Nucleus accumbens (tissue), 56 donors: ENCODE measurements at places on chromosomes 7 and 10.
A peak's percentile ranks its signal among the peaks of the same experiment; 100 is the strongest.

DNA sequence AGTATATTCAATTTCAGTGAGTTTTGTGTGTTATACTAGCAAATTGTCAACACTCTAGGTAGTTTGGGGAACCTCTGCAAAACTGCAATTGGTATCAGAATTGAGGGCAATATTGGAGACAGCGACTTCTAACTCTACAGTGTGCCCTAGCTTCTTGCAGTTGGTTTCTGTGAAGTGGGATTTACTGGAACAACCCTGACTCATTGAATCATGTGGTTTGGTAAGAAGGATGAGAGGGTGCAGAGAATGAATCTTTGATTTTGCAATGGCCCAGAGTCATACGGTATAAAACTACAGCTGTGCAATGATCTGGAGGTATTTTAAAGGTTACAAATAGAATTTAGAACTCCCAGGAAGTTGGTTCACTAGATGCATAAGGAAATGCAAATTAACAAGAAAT, 129.1 kb upstream of the PPP1R3A start:
- no peak for DNase-seq

DNA sequence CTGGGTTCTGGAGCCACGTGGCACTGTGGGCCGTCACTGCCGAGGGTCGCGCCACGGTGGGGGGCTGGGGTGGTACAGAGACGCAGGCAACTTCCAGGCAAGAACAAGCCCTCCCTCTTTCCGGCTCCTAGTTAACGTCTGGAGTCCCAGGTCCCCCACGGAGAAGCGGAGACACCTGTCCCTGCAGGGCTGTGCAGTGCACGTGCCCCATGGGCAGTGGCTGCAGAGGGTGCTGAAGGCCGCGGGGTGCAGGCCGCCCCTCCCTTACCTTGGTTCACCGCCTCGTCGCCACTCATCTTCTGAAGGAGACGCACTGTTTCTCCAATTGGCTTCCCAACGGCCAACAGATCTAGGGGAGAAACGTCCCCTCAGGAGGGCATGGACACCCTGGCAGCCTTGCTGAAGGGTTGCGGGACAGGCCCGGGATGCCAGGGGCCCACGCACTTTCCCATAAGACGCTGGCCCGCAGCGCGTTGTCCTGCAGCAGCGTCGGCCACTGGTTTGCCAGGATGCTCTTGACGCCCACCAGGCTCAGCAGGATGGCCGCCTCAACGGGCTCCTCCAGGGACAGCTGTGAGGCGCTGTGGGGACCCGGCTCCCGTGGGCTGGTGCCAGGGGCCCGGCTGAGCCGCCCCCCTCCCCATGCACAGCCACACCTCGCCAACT, 24.3 kb upstream of the NKX6-2 start:
- DNase-seq: no peak

DNA sequence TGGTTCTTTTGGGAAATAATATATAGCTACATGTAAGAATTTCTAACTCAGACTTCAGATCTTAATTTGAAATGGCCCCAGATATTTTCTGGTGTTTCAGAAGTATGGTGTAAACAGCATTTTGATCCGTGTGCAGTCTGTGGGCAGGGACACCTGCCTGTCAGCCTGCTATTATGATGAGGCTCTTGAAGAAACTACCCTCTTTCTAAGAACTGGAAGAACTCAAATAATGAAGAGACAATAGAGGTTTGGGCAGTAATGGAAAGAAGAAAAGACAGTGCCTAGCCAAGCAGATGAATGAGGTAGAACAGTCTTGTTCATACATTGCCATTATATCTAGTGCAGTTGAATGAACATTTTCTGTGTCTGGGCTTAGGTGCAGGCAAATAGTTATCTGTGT, 256.6 kb downstream of the ARHGAP21 start:
- no peak for DNase-seq

GRCh38 chr10:11831520-11831951, 8.4 kb downstream of the PROSER2 start:
- no peak for DNase-seq

DNA sequence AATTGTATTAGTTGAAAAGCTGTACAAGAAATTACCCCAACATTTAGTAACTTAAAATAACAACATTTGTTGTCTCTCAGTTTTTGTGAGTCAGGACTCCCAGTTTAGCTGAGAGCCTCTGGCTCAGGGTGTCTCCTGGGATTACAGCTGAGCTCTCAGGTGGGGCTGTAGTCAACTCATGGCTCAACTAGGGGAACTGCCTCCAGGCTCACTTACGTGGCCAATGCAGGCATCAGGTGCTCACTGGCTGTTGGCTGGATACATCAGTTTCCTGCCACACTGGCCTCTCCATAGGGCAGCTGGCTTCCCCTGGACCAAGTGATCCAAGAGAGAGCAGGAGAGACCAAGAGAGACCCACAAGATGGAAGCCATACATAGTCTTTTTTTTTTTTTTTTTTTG, 17.5 kb downstream of the CCNY start:
- DNase-seq: no peak

GRCh38 chr7:26073041-26073440, 79.0 kb upstream of the NFE2L3 start:
- no peak for DNase-seq

DNA sequence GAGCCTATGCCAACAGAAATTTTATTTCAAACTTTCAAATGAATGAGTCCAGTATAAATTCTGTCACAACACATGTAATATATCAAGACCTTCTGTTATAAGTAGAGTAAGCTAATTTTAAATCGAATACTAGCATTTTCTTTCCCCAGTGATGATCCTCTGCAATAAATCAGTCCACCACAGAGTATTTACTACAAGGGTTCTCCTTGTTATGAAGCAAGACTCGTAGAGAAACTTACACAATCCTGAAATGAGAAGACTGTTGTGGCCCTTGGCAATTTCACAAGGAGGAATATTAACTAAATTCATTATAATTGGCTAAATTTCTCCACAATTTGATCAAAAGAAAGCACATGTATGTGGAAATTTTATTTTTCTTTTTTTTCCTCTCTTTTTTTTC, 312.4 kb upstream of the DGKB start:
- no peak for DNase-seq

GRCh38 chr10:25766687-25767221, 167.3 kb upstream of the MYO3A start:
- DNase-seq: no peak

- DNase-seq: no peak
Observed at GRCh38 chr10:123146013-123146893, 1.7 kb upstream of the HMX2 start.

DNA sequence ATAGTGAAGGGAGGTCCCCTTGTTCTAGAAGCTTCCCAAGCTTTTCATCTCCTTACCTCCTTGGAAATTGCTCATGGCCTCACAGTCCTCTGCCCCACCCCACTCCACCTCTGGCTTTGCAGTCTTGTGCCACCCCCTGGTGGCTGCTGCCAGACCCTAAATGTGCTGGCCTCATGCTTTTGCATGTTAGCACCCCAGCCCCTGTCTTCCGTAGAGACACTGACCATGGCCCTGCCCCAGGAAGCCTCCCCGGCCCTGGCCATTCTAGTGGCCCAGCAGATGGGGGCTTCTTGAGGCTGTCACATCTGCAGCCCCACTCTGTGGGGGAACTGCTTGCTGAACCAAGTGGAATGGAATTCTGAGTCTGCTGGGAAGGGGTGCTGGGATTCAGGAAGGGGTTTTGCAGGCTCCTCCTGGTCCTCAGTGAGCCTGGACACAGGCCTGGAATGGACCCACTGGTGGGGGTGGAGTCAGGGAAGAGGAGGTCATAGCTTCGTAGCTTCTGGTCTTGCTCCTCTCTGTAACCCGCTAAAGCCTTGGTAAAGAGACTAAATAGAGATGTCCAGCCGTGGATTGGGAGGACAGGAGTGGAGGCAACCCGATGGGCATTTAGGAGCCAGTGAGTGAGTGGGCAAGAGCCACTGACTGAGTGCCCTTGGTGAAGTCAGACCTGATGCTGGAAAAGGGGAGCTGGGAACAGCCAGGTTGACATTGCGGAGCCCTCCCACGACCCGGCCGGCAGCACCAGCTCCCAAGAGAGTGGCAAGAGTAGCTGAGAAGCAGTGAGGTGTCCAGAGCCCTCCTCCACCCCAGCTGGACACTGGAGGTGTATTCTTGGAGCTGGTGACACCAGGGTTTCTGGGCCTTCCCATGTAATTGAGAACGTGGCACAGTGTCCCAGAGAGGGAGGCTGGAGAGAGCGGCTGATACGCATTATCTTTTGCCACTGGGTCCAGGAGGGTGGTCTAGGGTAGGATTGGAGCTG, 20.9 kb downstream of the RAMP3 start:
- no peak for DNase-seq

DNA sequence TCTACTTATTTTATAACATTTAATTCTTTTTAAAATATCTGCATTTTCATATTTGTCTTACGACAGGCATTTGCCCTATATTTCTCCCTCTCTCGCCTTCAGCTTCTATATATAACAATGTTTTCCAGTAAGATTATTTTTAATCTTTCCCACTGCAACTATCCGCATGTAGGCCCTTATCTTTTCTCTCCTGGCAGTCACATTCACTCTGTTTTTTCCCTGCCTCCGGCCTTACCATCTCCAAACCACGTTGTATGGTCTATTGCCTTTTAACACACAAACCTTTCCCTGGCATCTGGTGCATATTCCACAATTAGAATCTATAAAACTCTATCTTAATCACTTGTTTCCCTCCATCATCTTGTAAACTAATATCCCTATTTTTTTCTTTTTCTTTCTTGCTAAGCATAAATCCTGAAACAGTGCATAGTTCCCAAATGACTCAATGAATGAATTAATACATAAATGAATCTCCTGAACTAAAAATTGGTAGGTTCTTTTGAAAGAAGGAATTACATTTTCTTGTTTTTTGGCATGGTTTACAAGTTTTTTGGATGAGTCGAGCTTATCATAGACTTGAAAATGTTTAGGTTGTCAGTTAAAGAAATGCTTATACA, 173.2 kb downstream of the SEMA3A start:
- no peak for DNase-seq

- no peak for DNase-seq
Observed at GRCh38 chr10:116240157-116240950, 32.7 kb downstream of the GFRA1 start.

GRCh38 chr10:75043256-75044131, 68.0 kb upstream of the SAMD8 start:
- DNase-seq: no peak

DNA sequence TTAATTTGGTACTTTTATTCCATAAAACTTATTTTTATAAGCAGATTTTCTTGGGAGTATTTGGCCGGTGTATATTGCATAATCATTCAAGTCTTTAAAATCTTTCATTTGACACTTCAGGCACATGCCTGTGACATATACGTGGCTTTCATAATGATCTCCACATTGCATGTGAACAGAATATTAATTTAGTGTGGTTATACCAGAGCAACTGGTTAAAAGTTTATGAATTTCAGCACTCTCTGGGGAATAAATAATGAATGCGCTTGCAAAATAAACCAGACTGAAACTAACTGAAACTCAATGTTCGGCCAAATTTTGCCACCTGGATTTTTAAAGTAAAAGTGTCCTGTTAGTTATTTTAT, 242.3 kb downstream of the GLI3 start:
- DNase-seq: no peak

DNA sequence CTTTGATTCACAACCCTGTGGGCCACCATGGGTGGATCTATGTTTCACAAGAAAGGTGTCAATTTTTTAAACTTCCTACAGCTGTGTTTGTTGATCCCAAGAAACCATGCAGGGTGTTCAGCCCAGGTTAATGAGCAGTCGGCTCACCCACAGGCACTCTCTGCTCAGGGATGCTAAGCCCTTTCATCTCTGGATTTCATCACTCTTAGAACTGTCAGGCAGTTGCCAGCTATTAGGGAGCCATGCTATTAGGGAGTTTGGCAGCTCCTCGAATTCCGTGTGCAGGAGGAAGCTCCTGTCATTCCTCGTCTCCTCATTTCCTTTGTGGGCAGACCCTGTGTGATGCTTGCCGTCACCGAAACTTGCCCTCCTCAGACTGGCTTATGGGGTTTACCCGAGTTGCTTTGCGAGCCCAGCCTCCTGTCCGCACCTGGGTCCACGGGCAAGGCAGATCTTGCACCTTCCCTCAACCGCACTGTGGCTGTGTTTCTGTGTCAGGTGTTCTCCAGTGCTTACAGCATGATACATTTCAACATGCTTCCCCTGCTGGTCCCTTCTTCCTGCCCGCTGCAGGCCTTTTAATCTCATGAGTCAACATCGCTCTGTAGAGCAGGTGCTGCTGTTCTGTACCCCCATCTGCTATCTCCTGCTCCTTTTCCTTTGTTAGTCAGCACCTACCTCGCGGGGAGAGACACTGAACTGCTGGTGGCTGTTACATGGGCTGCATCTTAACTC, 509.8 kb downstream of the SUGCT start:
- no peak for DNase-seq

- no peak for DNase-seq
Observed at GRCh38 chr10:128048819-128049210, 77.4 kb downstream of the MKI67 start.

GRCh38 chr10:10758306-10758705, 259.4 kb upstream of the CELF2 start:
- DNase-seq: no peak

- no peak for DNase-seq
Observed at GRCh38 chr7:146412781-146413180, 296.2 kb downstream of the CNTNAP2 start.

GRCh38 chr7:91632234-91632940, 248.1 kb downstream of the MTERF1 start:
- DNase-seq: no peak

- no peak for DNase-seq
Observed at GRCh38 chr7:137885678-137886077, 38.9 kb upstream of the DGKI start.

GRCh38 chr10:31749981-31750840, 178.4 kb downstream of the ARHGAP12 start:
- DNase-seq: peak; percentile 33

DNA sequence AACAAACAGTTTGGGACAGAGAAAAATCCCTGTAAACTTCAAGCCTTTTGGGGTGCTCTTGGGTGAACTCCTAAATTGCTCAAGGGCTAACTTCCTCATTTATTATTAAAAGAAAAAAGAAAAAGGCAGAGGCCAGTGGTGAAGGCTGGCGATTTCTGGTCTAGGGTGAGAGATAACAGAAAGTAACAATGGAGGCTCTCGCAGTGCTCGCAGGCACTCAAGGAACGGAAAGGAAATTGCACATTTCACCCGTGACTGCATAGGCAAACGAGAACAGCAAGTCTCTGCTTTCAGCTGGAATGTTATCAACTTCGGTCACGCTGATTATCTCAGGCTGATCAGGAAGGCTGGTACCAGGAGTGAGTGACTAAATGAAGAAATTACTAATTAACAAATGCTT, 70.7 kb downstream of the PRKAG2 start:
- DNase-seq: no peak

DNA sequence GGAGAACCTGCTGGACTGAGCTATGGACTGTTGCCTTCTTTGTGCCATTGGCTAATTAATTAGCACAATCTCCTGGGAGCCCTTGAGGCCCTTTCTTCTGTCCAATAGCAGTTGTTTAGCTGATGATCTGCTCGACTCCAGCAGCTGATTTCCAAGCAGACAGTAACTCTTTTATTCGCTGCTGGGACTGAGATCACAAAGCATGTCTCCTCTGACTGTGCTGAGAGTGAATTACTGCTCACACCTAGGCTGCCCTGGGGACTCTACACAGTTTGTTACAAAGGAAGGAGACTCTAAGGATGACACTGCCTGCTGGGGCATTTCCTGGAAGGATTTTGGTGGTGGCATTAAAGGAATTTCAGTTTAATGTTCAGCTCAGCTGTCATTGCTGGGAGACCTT, 31.4 kb downstream of the CASP7 start:
- DNase-seq: peak; percentile 14
